ENCODE measurements at places on chromosomes 6 and 20. TPM values are rescaled to one million over a fixed set of nuclear protein-coding genes. Genes with fewer than 3 reads are reported as not detected.

Gene PACSIN1
- total RNA-seq: 0.20 TPM

Gene PTPN1
- 84.9 TPM for total RNA-seq

Gene AGER
- total RNA-seq: 0.15 TPM

Gene EYS
- 0.99 TPM for total RNA-seq

GRCh38 chr20:16147916-16148315 lies 425.3 kb downstream of the KIF16B start:
- no peak for DNase-seq

- DNase-seq: no peak
Observed at GRCh38 chr6:4480788-4481735, 295.1 kb upstream of the CDYL start.

GRCh38 chr20:25563362-25563761 lies 22.0 kb downstream of the NINL start:
- DNase-seq: no peak

- DNase-seq: peak; percentile 60
Observed at GRCh38 chr6:56946368-56946767, 8.5 kb upstream of the BEND6 start.

- peak; percentile 99 for DNase-seq
Observed at GRCh38 chr20:58550275-58551059, 35.3 kb upstream of the APCDD1L start.

DNA sequence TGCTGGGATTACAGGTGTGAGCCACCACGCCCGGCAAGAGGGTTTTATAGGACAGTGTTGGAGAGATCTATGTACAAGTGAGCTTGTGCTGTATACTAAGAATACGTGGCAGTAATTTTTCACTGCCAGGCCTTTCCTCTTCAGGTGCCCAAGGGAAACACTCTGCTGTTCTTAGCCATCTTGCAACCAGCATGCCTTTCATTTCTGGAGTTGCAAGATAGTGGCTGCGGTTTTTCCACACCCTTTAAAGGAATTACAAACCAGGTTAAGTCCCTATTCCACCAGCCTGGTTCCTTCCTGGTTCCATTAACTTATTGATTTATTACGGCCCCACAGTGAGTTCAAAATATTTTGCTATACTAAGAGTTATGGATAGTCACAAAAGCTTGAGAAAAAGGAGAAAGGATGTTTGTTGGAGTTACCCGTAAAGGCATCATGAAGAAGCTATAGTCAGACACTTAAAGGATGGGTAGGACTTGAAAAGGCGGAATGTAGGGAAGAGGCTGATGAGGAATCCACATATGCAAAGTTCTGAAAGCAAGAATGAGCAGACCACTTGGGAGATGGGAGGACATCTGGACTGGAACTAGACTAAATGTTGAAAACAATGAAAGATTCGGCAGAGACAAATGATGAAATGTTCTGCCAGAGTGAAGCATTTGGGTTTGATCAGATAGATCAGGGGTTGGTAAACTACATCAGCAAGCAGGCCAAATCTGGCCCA lies 61.4 kb upstream of the ASIP start:
- DNase-seq: peak; percentile 9

- no peak for DNase-seq
Observed at GRCh38 chr6:41214559-41215238, 13.4 kb upstream of the TREML4 start.

- peak; percentile 76 for DNase-seq
Observed at GRCh38 chr6:150016324-150017185, 8.8 kb downstream of the RAET1L start.

GRCh38 chr20:20333866-20334265 lies 34.0 kb upstream of the INSM1 start:
- no peak for DNase-seq

DNA sequence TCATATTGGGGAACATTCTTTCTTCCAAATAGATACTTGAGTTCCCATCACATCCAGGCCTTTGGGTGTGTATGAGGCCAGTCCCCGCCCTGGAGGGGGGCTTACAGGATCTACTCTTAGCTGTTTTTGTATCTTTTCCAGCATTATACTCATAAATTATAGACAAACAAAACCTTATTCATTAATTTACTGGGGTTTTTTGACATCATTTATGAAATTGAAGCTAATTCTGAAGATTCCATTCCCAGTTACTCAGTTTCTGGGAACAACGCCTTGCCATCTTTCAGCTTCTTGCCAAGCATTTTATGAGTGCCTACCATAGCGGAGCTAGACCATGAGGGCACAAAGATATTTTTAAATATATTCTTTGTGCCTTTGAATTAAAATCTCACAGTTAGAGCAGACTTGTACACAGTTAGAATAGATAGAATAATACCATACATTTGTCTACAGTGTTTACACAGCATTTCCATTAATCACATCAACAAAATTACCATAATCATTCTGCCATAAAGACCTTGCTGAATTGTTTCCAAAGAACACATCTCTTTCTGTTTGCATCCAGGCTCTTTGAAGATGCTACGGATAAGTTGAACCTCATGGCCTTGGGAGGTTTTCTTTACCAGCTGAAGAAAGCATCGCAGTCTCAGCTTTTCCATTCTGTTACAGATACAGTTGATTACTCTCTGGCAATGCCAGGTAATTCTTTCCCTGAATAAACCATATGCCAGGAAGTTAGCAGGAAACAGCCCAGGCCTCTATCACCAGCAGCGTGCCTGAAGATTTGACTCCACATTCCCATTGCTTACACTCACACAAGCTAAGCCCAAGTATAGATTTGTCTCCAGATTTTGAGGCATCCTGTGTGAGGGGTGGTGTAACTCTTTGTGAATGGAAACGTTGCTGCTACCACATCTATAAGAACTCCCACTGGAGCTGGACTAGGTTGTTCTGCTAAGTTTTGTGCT lies 75.4 kb upstream of the PBOV1 start:
- DNase-seq: peak; percentile 42

- DNase-seq: no peak
Observed at GRCh38 chr6:82114748-82115147, 132.8 kb downstream of the IBTK start.

DNA sequence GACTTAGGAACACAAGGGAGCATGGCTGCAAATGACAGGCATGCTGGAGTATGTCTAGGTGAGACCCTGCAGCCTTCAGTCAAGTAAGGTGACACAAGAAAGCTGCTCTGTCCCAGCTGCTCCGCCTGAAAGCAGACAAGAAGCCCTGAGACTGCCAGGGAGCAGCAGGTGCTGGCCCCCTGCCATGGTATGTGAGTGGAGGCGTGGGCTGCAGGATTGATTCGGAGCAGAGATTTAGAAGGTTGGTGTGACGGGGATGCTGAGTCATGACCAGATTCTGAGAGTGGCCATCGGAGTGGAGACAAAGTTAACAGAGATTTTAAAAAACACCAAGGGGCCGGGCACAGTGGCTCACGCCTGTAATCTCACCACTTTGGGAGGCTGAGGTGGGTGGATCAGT lies 17.8 kb downstream of the LRP11 start:
- peak; percentile 96 for DNase-seq

DNA sequence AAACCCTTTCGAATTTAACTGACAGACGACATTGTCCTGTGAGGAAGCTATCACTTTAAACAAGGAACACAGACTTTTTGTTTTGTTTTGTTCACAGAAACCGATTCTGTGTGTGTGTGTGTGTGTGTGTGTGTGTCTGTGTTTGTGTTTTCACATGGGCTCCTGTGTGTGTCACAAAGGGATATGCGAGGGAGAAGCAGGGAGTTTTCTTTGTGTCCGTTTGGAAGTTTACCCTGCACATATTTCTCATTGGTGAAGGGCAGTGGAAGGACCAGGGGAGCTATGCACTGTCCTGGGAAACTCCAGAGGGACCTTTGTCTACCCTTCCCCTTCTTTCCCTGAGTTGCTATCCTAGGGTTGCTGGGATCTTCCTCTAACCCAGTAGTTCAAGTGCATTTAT lies 17.7 kb downstream of the POM121L2 start:
- DNase-seq: peak; percentile 32

GRCh38 chr6:33989016-33989854 lies 156.7 kb downstream of the GRM4 start:
- no peak for DNase-seq

- DNase-seq: no peak
Observed at GRCh38 chr6:15911753-15912504, 217.0 kb upstream of the MYLIP start.

DNA sequence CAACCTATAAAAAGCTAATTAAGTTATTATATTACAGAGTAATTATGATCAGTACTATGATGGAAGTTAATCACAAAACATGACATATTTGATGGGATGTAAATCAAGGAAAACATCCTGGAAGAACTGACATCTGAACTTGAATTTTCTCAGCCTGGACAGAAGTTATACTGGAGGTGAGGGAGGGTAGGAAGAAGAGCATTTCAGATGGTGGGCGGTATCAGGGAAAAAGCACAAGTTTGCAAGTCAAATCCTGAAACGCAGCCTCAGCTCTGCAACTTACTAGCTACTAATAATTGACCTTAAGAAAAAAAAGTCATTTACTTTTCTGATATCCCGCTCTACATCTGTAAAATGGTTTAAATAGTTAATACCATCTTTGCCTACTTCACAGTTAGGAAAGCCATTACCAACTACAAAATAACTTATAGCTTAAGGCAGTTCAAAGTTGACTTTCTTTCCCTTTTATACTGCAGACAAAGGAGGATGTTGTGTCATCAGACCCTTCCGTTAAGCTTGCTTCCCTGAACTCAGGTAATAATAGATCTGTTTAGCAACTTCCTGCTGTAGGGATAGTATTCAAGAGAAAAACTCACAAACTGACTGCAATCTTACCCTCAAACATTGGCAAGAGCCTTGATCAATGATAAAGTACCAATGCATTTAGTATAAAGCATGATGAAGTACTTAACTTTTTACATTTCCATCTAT lies 21.0 kb downstream of the NOL7 start:
- no peak for DNase-seq

DNA sequence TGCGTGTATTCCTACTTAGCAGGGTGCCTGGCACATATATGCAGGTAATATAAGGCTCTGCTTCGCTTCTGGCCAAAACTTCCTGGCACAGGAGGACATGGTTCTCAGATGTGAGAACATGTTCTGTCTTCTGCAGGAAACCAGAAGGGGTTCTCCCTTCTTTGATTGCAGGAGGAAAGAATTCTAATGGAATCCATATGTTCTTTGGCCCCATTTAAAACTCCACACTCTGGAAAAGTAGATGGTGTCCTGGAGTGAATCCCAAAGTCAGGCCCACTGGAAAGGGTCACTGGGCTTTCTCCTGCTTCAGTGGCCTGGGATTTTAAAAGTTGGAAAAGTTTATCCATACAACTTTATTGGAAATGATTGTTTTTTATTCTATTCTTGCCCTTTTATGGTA lies 16.4 kb upstream of the CYP24A1 start:
- DNase-seq: no peak

DNA sequence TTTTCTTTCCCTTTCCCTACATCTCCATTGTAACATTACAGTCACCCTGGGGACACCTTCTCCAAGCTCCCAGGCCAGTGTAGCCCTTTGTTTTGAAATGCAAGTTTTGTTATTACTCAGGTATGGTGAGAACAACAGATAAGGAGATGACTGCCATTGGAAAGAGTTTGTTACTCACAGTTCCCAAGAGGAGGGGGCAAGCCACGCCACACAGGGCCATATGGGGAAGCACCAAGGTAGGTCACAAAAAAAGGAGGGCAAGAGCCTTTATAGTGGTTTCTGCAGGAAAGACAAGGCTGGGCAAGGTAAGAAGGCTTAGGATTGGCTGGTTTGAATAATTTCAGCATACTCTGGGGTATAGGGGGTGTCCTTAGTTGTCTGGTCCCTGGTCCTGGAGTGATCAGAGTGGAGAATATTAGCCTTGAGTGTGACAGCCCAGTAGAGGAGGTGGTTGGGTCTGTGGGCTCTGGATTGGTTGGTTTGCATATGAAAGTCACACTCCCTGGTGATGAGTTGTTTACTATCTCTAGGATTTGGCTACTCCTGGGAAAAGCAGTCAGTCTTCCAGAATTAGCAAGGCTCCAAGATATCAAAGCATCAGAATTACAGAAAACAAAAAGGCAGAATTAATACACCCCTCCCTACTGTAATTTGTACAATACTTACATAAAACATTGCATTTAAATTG lies 33.1 kb upstream of the SMLR1 start:
- DNase-seq: no peak

GRCh38 chr20:62192635-62193034 lies 9.8 kb downstream of the MTG2 start:
- no peak for DNase-seq

DNA sequence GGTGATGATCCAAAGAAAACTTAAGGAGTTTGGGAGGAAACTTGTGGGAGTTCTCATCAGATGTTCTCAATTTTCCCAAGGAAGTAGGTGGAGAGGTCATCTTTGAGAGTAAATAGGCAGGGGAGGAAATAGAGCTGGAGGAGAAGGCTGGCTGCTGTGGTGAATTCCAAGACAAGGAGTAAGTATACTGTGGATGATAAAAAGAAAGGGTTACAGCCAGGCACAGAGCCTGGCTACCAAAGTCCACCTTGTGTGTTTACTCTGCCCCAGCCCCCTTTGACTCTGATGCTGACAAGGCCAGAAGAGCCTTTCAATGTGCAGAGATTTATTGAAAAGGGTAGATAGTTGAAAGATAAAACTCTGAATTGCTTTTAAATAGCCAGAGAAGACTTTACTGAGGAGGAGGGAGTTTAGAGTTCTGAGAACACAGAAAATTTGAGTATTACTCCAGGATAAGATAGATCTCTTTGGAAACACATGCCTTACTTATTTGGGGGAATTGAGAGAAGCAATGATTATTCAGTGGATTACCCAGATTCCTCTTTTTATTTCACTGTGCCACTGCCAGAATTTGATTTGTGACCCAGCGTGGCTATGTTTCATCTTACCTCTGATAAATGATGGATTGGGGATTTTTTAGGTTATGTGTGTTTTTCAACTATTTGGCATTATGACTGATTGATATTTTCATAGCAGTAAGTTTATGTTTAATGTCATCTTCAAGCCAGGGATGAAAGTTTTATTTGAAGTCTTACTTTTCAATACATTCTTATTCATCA lies 182.6 kb upstream of the JAG1 start:
- DNase-seq: peak; percentile 31

DNA sequence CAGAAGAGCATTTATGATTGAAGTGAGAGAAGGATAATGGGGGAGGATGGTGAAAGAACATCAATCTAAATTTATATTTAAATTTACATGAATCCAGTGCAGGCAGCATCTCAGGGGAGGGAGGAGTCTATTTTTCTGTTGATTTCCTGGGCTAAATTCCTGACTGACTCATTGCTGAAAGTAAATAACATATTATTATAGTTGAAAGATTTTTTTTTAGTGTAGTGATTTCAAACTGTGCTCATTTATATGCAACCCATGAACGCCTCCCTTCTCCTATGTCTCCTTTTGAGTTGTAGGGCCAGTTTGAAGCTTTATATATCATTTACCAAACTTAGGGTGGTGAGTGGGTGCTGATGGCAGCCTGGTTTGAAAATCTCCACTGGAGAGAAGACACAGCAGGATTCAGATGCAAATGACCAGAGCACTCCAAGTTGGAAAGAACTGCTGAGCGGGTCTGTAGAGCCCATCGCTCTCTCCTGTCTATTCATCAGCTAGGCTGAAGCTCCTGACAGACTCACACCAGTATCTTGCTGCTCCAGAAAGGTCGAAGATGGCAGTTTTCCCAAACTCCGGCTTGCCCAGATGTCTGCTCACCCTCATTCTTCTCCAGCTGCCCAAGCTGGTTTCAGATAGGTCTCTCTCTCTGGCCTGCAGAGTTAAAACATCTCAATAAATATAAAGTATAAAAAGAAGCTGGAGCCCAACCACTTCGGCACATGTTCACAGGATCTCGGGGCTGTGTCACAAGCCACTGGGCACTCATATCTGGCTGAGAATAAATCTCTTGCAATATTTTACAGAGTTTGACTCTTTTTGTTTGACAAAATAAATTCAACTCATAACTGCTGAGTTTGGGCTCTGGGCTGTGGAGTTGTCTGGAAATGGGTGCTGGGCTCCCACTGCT lies 18.3 kb downstream of the BTN2A1 start:
- DNase-seq: peak; percentile 57

Data from M059J (cell line).